Progenitor cell of endocrine pancreas (in vitro differentiated cells): ENCODE measurements at places on chromosomes 13 and 19.
A peak's percentile ranks its signal among the peaks of the same experiment; 100 is the strongest.

GRCh38 chr19:48772503-48772953, 17.2 kb downstream of the FGF21 start:
- DNase-seq = no peak

GRCh38 chr13:47665043-47665442, 336.0 kb downstream of the SUCLA2 start:
- DNase-seq = no peak

- peak; percentile 25 for DNase-seq
Observed at GRCh38 chr13:43136920-43137575, 113.7 kb downstream of the DNAJC15 start.

DNA sequence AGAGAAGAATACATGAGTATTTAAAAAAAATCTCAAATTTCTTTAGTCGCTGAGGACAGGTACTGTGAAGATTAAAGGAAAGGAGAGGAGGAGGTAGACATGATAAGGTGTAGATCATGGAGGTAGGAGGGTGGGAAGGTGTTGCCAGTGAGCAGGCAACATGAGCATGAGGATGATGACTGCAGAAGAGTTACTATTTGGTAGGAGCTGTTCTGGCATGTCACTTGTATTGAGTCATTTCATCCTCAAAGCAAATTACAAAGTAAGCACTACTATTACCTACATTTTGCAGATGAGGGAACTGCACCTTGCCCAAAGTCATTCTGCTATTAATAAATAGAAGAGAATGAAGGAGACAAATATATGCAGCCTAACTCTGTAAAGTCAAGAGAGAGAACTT, 435.8 kb upstream of the KLF12 start:
- no peak for DNase-seq

DNA sequence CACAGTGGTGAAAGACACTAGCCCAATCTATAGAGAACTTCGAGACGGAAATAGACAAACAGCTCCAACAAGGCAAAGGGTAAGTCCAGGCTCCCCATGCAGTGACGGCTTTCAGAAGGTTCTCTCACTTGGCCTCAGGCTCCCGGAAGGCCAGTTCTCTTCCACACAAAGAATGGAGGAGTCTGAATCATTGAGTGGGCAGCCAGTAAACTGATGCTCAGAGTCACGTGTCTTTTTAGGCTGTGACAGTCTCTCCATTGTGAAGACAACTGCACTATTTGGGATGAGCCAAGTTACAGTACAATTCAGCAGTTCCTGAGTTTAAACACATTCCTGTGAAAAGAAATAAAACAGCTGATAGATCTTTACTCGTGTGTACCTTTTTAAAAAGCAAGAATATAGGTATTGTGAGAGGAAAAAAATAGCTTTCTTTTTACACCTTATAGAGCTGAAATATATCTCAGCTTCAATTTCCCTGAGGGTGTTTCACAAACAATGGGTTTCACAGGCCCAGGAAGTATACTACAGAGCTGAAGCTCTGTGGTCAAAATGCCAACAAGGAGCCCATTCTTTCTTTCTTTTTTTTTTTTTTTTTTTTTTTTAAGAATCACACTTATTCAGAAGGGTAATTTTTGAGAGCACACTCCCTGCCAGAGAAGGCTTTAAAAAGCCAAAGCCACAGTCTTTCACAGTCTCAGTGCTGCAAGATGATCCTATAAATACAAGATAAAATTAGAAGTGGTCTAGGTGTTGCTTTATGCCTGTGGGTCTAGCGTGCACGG, 135.1 kb downstream of the FREM2 start:
- DNase-seq = no peak

DNA sequence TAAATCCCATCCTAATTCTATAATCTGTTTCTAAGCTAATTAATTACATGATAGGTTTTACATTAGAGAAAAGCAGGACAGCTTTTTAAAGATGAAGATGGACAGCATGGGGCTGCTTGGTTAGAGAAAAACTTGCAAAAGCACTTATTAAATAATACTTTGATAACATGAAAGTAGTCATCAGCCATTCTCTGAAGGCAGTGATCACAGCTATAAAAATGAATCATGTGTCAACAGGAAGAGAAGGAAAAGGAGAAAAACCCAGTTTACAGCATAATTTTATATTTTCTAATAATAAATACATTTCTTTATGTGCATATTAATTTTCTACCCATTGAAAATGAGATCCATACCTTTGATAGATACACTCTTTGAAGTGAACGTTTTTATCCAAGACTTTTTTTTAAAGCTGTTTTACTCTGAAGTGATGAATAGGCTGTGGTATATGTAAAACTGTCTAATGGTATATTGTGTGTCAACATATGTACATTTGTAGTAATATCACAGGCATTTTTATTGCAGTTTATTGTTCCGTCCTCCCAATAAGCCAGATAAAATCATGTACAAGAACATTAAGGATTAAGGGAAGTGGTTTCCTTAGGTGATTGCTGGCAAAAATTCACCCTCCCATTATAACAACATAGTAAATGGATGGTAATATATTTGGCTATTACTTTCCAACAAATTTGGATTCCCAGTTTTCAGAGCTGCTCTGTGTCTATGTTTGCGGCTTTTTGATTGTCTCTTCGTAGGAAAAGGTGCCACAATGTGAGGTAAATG, 1.3 kb upstream of the KLF5 start:
- no peak for DNase-seq

DNA sequence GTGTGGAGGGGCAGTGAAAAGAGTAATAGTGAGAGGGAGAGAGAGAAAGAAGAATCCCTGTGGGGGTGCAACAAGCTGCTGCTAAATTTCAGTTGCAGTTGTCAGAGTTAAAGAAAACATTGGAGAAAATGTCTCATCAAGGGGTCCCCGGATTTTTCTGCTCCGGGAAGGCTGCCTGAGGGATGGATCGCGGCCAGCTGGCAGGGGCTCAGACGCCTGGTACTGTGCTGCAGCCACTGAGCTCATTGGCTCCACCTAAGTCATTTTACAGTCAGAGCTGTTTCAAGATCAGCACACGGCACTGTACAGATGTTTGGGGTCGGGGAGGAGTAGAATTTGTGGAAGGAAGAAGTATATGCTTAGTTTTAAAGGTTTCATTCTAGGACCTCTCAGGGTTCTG, 106.2 kb downstream of the SHISA2 start:
- no peak for DNase-seq

GRCh38 chr13:84607261-84608013, 725.2 kb upstream of the SLITRK1 start:
- no peak for DNase-seq

GRCh38 chr19:782185-782877, 14.9 kb upstream of the PTBP1 start:
- DNase-seq = peak; percentile 45

- no peak for DNase-seq
Observed at GRCh38 chr19:58409010-58409790, 751 bp downstream of the ZNF584 start.
